ENCODE measurements at places on chromosomes 2 and 18.

DNA sequence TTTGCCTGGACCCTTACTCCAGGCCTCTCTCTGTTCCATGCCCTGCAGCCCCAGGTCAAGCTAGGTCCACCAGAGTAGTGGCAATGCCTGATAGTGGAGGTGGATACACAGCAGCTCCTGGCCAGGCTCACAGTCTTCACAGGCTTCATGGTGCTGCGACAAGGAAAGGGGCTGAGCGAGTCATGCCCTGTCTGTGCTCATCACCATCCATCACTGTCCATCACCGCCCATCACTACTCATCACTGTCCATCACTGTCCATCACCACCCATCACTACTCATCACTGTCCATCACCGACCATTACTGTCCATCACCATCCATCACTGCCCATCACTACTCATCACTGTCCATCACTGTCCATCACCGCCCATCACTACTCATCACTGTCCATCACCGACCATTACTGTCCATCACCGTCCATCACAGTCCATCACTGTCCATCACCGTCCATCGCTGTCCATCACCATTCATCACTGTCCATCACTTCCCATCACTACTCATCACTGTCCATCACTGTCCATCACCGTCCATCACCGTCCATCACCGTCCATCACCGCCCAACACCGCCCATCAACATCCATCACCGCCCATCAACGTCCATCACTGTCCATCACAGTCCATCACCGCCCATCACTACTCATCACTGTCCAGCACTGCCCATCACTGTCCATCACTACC lies 57.1 kb upstream of the OTOS start:
- no peak for DNase-seq

DNA sequence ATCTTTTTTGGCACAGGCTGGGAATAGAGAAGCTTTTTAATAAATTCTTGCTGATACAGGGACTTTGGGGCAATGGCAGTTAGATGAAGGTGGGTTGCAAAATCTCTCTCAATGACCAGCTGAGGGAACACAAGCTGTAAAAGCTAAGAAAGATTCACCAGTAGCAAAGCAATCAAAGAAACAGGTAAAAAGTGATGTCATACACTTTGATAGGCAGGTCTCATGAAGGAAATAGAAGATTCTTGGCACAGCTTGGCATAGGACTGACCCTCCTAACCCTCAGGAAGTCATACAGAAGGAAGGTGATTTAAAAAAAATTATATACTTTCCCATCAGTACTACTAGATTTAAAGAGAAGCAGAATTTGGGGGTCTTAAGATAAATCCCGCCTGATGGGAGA lies 263.6 kb downstream of the LPIN1 start:
- no peak for DNase-seq

DNA sequence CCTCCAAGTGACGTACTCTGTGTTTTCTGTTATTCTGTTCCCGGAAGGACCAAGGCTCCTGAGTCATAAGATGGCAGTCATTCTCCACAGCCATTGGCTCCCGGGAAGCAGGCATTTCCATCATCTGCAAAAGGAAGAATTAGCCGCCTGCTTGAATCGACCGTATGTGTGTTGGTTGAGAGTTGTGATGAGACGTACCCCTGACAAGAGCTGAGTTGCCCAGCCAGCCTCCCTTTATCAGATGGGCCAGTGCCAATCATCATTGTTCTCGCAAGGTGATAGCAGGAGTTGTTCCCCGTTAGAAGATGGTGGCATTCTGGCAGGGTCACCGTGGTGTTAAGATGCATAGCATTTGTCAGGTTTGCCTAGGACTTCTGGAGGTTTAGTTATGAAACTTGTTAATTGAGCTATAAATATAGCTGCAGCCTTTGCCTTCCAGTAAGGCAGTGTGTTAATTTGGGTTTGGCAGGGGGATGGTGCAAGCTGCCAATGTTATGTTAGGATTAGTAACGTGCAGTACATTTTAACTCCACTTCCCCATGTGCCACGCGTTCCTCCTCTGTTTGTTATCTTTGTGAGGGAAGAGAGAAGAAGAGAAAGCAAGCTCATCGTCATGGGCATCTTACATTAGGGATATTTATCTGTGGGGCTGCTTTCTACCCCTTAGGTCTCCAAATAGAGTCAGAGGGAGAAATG lies 652.7 kb upstream of the FANCL start:
- no peak for DNase-seq

DNA sequence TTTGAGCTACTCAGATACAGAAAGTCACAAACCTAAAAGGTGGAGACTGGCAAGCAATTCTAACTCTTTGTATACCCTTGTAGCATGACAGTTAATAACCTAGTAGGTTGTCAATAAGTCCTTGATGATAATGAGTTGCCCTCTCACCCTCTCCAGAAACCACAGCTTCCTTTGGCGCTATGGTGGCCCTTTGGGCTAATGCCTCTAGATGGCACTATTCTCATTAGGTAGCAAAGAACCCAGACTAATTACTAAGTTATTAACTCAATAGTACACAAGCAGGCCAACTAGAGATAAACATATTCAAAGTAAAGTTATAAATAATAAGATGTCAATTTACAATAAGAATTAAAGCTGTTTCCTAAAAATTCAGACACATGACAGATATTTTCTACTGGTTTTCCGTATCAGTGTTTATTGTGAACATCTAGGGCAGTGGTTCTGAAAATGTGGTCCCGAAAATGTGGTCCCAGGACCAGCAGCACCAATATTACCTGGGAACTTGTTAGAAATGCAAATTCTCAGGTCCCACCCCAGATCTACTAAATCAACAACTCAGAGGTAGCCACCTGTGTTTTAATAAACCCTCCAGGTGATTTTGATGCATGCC lies 41.1 kb downstream of the LDAH start:
- peak; percentile 44 for DNase-seq

DNA sequence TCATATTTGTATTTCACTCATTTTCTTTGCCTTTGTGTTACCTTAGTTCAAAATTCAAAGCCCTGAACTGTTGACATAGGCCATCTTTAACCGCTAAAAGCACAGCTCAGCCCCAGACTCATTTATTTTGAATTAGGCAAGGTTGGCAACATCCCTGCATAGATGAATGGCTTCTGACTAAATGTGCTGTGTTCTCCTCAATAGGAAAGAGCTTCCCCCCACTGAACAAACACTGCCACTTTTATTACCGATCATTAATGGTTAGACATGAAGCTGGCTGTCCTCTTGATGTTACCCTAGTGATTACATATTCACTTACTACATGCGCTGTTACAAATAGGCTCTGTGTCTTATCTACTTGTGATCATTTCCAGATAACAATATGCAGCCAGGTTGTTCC lies 170.7 kb downstream of the ADCYAP1 start:
- DNase-seq: no peak

DNA sequence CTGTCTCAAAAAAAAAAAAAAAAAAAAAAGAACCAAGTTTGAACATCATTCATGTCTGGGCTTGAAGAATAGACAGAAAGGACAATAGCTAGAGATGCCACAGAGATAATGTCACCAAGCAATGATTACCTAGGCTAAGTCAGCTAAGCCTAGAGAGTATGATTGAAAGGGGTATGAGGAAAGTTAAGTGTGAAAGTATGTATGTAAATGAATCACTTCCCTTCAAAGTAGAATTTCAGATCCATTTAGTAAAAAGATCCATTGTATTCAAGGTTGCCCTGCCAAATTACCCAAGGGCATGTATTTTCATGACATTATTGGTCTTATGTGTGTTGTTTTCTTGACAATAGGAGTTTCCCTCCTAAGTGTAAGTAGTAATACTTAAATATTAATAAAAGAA lies 34.1 kb upstream of the SLC39A10 start:
- DNase-seq: no peak

- DNase-seq: no peak
These were observed 56.8 kb downstream of the AGFG1 start for GRCh38 chr2:227528803-227529202.

- no peak for DNase-seq
These were observed 74.7 kb downstream of the KCTD1 start for GRCh38 chr18:26473672-26474071.

DNA sequence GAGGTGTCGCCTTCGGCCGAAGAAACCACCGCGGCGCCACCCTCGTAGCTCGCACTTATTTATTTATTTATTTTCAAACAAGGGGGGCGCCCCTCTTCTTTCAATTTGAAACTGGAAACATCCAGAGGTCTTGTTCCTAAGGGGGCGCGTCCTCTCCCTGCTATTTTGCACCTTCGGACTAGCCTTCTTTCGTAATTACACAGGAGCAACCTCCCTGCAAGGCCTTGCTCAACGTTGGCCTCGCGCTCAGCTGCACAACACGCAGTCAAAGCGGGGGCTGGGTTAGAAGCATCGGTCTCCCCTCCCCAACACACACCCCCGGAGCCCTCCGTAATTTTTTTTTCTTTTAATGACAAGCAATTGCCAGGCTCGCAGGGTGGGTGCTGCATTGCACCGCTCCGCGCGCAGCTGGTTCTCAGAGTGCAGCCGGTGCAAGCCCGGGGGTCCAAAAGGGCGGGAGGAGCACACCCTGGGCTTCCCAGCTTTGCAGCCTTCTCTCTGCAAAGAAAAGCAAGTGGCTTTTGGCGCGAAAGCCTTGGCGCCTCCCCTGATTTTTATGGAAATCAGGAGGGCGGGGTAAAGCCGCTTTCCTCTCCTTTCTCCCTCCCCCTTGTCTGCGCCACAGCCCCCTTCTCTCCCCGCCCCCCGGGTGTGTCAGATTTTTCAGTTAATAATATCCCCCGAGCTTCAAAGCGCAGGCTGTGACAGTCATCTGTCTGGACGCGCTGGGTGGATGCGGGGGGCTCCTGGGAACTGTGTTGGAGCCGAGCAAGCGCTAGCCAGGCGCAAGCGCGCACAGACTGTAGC lies at the start of gene MYCN:
Gene MYCN, plus strand, starts transcription at position 697 of the 807 bp plus-strand sequence. CDS start 1,515 bp downstream, outside the sequence.
- peak; percentile 36 for DNase-seq

DNA sequence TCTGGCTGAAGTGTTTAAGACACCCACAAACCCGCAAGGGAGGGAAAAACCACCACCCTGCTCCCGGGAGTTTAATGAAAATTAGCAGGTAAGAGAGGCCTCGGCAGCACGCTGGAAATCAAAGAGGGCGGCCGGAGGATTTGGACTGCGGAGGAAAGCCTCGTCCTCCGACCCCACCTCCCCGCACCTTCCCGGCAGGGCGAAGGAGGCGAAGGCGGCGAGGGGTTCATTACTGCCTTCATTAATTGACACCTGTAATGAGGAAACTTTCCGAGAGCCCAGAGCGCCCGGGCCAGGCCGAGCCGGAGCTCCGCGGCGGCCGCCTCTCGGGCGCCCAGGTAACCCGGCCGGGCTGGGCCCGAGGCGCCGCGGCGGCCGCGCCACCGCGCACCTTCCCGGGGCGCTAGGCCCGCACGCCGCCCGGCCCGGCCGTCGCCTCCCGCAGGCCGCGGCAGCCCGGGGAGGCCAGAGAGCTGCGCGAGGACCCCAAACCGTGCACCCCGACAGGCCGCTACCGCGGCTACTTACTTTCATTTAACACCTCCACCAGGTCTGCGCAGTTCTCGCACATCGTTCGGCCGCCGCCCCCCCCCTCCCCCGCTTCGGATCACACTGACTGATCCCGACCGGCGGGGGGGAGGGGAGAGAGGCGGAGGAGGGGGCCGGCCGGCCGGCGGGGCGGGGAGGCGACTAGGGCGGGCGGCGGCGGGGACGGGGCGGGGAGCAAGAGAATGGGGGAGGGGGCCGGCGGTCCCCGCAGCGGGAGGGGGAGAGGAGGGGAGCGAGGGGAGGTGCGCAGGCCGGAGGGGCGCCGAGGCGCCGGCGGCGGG lies 550 bp downstream of the USP34 start:
- DNase-seq: peak; percentile 50

DNA sequence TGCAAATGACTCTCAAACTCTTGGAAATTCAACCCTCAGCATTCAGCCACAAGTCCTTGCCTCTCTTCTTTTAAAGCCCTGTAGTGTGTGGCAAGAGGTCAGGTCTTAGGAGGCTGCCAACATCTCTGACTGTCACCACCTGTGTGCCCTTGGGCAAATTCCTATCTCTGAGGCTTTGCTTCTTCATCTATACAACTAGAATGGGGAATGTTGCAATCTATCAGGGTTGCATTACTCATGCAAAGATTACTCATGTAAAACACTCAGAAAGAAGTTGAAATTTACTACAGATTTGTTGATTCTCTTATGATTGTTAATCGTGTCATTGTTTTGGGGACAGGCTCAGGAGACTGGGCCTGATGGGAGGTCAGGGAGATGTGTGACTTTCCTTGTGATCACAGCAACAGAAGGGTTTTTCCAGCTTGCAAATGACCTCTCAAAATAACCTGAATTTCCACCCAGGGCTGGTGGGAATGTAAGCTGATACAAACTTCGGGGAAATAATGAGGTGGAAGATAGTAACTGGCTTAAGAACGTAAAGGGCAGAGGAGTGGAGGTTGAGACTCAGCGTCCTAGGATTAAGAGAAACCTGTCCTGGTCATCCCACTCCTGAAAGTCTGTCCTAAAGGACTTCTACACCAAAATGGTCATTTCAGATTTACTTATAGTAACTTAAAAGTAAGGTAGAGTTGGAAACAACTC lies 32.1 kb upstream of the SIGLEC15 start:
- peak; percentile 90 for DNase-seq

DNA sequence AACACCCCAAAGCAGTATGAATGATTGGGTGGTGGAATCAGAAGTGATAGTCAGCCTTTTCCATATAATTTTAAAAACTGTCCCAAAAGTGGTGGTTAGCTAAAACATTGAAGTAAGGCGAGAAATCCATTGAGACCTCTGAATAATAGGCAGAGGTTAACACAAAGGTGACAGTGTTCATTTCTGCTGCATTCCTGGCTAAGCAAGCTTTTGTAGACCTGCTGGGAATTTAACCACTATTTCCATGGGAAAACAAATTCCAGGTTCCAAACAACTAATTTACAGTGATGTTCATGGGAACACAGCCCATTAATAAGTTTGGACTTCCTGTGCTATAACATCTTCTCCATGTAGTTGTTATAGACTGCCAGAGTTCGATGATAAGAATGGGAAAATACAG lies 6.3 kb upstream of the INO80D start:
- DNase-seq: no peak

- no peak for DNase-seq
These were observed 622 bp downstream of the RAB12 start for GRCh38 chr18:8609659-8610458.

DNA sequence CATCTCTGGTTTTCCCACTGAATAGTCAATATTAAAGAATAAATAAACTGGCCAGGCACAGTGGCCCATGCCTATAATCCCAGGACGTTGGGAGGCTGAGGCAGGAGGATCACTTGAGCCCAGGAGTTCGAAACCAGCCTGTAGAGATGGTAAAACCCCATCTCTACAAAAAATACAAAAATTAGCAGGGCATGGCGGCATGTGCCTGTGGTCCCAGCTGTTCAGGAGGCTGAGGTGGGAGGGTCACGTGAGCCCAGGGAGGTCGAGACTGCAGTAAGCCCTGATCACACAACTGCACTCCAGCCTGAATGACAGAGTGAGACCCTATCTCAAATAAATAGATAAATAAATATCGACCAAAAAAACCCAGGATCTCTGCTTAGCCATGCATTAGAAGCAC lies 50.2 kb upstream of the BIN1 start:
- no peak for DNase-seq
